ENCODE measurements at places on chromosomes 11 and 22.

DNA sequence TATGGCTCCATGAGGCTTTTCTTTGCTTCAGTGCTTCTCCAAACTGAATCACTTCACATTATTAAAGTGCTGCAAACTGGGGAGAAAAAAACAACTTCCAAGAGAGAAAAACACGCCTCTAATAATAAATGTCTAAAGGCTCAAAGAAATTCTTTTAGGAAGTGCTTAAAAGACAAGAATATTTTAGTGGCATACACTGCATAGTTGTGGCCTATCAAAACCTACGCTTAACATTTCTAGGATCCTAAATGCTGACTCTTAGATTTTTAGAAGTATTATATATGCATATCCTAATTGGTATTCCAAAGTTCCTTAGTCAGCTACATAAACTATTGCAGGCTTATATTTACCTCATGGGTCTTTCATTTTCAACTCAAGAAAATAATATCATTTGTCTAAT is 879.0 kb upstream of the CCDC90B start:
- no peak for DNase-seq

GRCh38 chr11:120784566-120785251 is 239.2 kb upstream of the TBCEL start:
- no peak for DNase-seq

- no peak for DNase-seq
Measured at GRCh38 chr11:24556693-24557092, 59.8 kb downstream of the LUZP2 start.

DNA sequence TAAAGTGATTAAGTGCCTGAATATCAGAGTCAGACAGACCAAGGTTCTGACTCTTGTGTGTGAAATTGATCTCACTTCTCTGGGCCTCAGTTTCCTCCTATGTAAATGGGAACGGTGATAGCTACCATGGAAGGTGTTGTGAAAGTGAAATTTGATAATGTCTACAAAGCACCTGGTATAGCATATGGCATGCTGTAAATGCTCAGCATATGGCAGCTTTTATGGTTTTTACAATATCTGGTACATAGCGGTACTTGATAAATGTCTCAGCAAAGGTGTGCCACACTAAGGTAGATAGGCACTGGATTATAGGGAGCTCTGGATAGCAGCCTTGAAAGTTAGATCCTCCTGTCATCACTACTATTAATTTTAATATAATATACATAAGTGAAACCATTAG is 19.9 kb downstream of the POU2AF2 start:
- DNase-seq = no peak

DNA sequence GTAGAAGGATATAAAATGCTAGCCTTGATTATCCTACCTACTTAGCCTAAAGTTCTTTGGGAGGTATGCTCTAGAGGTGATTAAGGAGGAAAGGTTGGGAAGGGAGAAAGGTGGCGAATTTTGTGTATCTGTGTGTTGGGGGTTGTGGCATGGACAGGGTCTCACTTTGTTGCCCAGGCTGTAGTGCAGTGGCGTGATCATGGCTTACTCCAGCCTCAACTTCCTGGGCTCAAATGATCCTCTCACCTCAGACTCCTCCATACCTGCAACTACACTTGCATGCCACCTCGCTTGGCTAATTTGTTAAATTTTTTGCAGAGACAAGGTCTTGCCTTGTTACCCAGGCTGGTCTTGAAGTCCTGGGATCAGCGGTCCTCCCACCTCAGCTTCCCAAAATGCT is 1094.8 kb downstream of the DLG2 start:
- DNase-seq = no peak

- DNase-seq = no peak
Measured at GRCh38 chr11:114295676-114296604, at the start of gene NNMT. TSS of gene NNMT (plus strand) at chr11:114296399. CDS start at chr11:114296557, 158 bp downstream.

- DNase-seq = no peak
Measured at GRCh38 chr11:62449451-62449851, 30.6 kb downstream of the SCGB1A1 start.

DNA sequence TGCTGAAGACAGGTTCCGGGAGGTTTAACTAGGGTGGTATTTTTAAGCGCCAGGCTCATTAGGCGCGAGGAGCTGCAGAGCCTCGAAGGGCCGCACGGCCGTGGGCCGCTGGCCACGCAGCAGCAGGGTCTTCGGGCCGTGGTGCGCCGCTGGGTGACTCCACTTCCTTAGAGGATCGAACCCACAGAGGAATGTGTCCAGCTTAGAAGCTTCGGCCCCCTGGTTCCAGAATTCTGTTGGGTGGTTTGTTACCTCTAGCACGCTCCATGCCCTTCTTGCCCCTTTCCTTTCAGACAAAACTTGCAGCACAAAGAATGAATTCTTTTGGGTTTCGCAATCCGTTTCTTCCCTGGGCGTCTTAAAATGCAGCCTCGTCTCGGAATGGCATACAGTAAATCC is 773 bp upstream of the PATL1 start:
- no peak for DNase-seq

GRCh38 chr22:41555325-41555982 is 5.4 kb upstream of the CSDC2 start:
- no peak for DNase-seq

- no peak for DNase-seq
Measured at GRCh38 chr22:31631436-31631835, 30.6 kb downstream of the PISD start.

DNA sequence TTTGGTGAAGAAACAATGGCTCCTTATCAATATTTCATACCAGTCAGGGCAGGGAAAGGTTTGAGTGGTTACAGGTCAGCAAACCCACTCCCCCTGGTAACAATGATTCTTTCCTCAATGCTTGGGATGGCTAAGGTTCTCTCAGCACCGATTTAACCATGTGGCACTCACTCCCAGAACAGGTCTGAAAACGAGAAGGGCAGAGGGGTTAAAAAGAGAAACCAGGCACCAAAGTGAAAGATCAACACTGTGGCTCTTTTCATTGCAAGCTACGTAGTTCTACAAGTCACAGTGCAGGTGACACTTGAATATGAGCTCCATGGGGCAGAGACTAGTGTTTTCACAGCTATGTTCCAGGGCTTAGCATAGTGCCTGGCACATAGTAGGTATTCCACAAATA is 132.4 kb downstream of the PLEKHA7 start:
- DNase-seq = no peak
